T follicular helper cell (primary cell): ENCODE measurements at places on chromosomes 5 and 9.

- no peak for DNase-seq
These were observed 84.8 kb downstream of the TLE1 start for GRCh38 chr9:81604306-81605169.

DNA sequence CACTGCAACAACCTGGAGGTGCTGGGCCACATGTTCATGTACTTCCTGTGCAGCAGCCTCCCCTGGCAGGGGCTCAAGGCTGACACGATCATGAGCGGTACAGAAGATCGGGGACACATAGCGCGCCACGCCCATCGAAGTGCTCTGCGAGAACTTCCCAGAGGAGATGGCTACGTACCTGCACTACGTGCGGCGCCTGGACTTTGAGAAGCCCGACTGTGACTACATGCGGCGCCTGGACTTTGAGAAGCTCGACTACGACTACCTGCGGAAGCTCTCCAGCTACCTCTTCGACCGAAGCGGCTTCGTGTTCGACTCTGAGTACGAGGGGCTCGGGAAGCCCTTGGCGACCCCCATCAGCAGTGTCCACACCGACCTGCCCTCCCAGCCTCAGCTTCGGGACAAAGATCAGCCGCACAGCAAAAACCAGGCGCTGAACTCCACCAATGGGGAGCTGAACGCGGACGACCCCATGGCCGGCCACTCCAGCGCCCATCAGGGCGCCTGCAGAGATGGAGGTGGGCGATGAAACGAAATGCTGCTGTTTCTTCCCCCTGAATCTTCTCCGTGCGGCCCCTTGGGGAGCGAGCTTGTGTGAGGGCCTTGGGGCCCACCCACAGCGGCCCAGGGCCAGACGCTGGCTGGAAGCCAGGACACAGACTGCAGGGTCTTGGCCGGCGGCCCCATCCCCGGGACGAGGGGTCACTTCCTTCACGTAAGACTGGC, 56.5 kb downstream of the JAK2 start:
- DNase-seq = no peak

DNA sequence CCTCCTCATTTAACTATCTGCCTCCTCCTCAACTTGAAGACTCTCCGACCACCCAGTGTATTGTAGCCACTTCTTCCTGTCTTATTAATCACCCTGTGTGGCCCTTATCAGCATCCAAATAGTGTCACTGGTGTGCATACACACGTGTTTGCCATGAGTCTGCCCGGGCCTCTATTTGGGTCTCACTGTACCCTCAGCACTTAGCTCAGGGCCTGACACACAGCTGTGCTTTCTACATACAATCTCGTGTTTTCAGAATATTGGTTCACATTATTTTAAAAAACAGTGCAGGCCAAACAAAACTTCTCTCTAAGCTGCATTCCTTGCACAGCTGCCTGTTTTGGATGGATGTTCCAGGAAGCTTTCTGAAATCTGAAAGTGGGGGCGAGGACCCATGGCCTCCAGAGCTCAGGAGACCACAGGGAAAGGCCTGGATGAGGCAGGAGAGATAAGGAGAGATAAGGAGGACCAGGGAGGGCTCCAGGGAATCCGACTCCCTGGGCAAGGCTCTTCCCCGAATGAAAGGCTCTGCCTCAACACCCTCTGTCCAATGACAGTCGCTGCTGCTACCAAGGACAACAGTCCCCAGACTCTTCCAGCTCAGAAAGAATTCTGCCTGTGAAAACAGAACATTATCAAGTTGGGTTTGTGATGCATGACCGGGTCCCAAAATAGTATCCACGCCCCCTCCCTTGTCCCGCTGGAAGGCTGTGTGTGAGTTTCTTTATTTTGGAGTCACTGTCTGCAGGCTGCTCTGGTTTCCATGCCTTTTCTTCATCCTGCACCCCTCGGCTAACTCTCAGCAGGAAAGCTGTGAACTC, 255.6 kb downstream of the NSG2 start:
- no peak for DNase-seq

DNA sequence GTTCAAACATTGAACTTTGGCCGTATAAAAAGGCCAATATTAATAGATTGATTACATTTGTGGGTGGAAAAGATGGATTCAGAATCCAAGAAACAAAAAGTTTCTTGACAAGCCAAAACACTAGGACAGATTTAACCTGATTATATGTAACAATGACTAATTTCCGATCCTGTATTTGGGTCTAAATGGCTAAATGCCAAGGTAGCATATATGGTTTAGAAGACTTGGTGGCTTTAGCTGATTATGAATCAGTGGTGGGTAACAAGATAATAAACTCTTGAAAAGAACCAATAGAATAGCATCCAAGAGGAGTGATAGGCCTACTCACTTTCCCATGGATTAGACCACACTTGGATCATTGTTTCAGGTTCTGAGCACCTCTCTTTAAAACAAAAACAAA, 21.8 kb upstream of the ANP32B start:
- DNase-seq = no peak

DNA sequence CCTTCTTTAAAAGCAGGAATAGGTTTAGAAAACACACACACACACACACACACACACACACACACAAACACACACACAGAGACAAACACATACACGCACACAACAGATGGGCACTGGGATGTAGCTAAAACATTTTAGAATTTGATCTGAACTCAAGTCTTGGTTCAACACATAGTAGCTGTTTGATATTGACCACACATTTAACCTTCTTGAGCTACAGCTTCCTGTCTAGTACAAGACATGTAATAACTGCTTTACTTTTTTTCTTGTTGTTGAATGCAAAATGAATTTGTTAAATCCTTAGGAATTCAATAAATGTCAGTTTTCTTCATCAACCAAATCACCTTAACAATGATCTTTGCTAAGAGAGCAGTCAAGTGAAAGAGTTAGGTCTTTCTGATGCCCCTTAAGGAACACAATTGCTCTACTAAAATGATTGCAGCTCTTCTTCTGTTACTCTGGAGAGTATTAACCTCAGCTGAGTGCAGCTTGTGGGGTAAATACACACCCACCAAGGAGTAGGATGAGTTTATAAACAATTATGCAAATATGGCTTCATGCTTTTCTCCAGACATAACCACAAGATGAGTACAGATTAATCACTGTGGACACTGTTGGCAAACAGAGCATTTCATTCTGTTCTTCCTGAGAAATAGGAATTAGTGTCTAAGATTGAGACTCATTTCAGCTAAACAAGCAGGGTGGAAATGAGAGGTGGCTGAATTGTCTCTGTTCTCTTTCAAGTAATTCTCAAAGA, 302.9 kb upstream of the PAPPA start:
- DNase-seq = no peak

GRCh38 chr5:19853616-19854240, 134.3 kb downstream of the CDH18 start:
- no peak for DNase-seq

- DNase-seq = no peak
These were observed 2.9 kb downstream of the SEMA6A start for GRCh38 chr5:116571568-116572349.

- DNase-seq = no peak
These were observed 650 bp downstream of the MRRF start for GRCh38 chr9:122265149-122265915.

- DNase-seq = no peak
These were observed 36.5 kb downstream of the SERINC5 start for GRCh38 chr5:80219391-80219790.

GRCh38 chr5:170252720-170253350, 20.1 kb downstream of the C5orf58 start:
- no peak for DNase-seq

GRCh38 chr5:125484272-125484741, 737.9 kb upstream of the ZNF608 start:
- DNase-seq = no peak
